ENCODE measurements at places on chromosomes 4 and X.

DNA sequence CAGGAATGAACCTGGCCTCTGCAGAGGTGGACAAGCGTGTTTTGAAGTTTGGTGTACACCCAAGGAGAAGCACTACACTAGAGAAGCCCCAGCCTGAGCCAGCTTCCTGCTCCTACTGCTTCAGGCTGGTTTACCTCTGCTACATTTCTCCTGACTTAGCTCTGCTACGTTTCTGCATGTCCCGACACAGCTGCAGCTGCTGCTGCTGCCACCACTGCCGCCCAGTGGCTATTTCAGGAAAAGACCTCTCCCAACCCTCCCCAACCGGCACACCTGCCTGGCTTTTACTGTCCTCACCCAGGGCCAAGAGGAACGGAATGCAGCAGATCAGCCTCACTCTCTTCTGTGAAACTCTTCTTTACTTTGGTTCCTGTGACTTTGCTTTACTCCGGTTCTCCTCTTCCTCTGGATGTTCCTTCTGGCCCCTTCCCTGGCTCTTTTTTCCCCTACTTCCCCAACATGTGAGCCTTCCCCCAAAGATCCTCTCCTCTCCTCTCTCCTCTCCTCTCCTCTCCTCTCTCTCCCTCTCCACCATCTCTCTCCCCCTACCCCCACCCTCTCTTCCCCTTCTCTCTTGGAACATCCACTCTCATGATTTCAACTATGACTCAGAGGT is 3.1 kb upstream of the P2RY4 start:
- DNase-seq = no peak

DNA sequence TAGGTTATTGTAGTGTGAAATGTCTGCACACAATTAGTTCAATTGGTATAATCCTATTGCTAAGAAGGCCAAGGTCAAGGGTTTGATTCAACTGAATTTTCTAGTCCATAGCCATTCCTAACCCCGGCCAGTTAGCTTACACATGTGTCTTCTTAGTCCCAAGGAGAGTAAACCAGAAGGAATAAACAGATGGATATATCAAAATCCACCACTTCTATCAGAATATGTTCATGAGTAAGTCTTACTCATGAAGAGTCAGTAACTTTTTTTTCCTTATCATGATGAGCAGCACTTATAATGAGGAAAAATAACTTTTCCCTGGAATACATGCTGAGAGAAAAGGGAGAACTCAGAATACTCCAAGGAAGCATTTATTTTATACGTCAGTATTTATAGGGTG is 9.5 kb downstream of the HHIP start:
- DNase-seq = no peak

DNA sequence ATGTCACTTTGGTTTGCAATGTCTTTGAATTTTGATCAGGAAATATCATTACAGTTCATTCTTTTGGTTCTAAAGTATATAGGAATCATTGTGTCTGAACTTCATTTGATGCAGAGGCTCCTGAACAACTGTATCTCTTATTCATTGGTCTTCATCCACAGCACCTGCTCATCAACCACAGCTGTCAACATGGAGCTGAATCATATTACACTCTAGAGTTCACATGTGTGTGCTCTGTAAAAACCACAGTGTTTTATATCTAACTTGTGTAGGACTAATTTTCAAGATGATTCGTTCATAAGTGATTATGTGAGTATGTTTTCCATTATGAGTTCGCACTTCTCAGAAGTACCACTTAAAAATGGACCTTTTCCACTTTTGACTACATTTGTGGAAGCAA is 643.3 kb upstream of the FAM241A start:
- DNase-seq = no peak

- DNase-seq = no peak
Observed at GRCh38 chrX:24646745-24647182, 383 bp downstream of the PCYT1B start.

GRCh38 chr4:148445860-148446330 is 3.7 kb upstream of the NR3C2 start:
- DNase-seq = no peak

- DNase-seq = no peak
Observed at GRCh38 chrX:443536-444210, 57.0 kb upstream of the PPP2R3B start.

GRCh38 chr4:174156239-174156826 is 127.1 kb downstream of the FBXO8 start:
- no peak for DNase-seq

DNA sequence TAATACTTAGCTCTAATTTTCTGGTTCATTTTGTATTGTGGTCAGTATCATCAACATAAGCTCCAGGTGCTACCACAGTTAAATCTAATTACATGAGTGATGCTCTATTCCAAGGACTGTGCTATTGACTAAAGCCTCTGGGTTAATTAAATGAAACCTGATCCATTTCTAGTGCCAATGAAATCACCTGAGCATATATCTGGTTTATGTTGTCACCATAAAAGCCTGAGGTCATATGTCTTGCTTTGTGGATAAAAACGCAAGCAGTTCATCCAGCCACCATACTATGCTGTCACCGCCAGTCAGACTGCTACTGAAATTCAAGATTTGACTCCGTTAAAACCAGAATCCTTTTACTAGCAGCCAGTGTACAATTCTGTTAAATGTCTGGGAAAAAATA is 64.2 kb upstream of the ZNF518B start:
- no peak for DNase-seq

DNA sequence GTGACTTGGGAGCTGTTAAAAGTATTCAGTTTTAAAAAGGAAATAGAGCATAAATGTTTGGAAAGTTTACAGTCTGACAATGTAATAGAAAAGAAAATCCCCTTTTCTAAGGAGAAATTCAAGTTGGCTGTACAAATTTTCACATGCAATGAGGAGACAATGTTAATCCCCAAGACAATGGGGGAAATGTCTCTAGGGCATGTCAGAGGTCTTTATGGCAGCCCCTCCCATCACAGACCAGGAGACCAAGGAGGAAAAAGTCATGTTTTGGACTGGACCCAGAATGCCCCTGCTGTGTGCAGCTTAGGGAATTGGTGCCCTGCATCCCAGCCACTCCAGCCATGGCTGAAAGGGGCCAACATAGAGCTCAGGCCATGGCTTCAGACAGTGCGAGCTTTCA is 831.1 kb upstream of the ADGRL3 start:
- DNase-seq = no peak

DNA sequence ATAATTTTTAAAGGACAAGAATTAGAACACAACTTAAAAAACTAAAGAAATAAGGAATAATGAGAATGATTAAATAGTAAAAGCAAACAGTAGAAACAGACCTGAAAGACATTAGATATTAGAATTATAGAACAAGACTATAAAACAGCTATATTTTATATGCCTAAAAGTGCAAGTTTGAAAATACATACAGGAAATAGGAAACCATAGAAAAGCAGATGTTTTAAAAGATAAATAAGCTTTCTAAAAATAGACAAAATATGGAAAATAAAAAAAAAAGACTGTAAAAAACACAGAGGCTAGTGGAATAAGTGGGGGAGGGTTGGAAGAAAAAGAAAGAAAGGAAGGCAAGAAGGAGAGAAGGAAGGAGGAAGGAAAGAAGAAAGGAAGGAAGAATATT is 407.3 kb downstream of the IDS start:
- DNase-seq = no peak

DNA sequence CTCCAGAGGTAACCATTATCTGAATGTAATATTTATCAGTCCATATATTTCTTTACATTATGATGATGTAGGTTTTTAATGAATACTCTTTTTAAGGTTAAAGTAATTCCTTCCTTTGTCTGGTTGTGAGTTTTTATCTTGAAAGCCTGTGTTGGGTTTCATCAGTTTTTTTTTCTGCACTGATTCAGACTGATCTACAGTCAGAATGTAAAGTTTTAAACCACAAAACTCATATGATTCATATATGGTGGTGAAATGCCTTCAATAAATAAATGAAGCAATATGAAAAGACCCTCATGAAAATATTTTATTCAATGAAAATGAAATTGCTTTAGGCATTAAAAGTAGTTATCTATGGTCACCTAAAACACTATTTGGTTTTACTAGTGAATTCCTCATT is 47.1 kb downstream of the SORBS2 start:
- DNase-seq = no peak

GRCh38 chr4:165635381-165635780 is 237.7 kb upstream of the TLL1 start:
- DNase-seq = no peak

DNA sequence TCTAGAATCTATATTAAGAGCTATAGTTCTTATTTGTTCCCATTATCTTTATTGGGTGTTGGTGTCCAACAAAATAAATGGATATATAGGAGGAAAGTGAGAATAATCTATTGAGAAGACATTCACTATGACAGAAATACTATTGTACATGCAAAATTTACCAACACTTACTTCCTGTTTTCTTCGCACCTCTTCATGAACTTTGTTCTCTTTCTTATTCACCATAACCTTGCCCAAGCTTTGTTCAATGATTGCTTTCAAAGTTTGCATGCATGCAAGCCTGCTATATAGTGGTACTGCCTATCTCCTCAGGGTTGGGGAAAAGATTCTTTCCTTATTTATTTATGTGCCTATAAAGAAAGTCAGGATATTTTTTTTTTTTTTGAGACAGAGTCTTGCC is 176.4 kb upstream of the JADE1 start:
- DNase-seq = no peak

GRCh38 chrX:1215123-1215823 is 2.8 kb upstream of the CRLF2 start:
- DNase-seq = no peak

- DNase-seq = no peak
Observed at GRCh38 chr4:180448306-180448705, 1794.9 kb upstream of the TENM3 start.

GRCh38 chrX:11458170-11458569 is 165.0 kb downstream of the AMELX start:
- no peak for DNase-seq

DNA sequence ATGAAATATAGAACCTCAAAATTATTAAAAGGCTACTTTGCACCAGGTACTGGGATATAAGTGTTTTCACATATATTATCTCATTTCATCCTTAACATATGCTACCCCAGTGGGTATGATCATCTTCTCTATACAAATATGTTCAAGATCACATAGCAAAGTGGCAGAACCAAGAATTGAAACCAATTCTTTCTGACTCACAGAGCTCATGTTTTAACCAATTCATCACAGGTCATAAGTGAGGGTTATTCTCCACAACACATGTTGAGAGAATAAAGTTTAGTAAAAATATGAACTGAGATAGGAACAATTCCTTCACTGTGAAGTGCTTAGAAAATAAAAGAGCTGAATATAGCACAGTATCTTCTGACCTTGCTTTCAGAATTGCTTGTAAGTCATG is 442.9 kb upstream of the RASGEF1B start:
- DNase-seq = no peak

DNA sequence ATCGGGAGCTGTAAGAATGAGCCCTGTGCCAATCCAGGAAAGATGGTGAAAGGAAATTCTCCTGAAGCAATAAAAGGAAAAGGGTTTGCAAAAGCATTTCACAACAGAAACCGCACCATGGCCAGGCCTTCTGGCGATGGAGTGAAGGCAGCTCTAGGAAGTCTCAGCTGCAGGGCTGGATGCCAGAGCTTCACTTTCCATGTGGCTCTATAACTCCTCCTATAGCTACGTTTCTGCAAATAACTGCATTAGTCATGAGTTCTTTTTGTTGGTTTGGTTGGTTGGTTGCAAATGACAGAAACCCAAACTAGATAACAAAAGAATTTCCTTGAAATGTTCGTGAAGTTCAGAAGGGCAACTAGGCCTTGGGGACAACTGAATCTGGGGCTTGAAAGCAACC is 84.6 kb downstream of the RELL1 start:
- no peak for DNase-seq

- no peak for DNase-seq
Observed at GRCh38 chr4:75599647-75600046, 30.7 kb downstream of the CDKL2 start.

DNA sequence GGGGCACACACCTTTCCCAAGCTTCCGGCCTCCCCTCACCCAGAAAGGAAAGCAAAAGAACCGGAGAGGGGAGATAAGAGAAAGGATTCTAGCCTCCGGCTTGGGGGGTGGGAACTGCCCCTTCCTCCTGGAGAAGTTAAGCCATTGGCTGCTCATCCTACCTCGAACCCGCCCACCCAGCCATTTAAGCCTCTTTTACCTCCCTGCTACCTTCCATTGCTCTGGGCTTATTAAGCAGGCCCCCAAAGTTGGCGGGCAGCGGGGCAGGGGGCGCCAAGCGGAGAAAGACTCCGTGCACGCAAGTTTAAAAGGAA is 2.3 kb downstream of the MAML3 start:
- DNase-seq = no peak

- no peak for DNase-seq
Observed at GRCh38 chr4:54588404-54588803, 69.4 kb upstream of the KIT start.

DNA sequence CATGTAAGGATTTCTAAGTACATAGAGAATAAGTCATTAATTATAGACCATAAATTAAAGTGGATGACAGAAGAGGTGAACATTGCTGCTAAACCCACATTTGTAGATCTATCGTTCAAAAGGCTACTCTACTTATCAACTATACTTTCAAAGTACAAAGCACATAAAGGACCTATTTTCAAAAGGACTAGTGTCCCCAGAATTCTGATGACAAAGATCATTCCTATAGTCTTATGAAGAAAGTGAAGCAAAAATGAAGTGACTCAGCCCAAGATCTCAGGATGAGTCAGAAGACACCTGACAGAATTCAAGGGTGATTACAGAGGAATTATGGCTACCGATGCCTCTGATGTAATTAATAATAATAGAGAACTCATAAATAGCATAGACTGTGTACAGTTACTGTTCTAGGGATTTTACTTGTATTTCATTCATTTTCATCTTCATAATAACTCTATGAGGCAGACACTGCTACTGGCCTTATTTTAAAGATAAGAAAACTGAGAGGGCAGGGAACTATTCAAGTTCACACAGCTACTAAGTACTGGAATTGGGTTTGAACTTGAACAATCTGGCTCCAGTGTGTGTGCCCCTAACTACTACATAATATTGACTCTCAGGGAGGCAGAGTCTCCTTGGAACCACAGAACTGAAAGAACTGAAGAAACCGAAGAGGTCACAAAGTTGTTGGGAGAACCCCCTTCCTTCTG is 17.1 kb downstream of the USP46 start:
- DNase-seq = no peak

- no peak for DNase-seq
Observed at GRCh38 chr4:76306882-76307659, 538 bp downstream of the STBD1 start.

- no peak for DNase-seq
Observed at GRCh38 chrX:9312922-9313867, 151.7 kb upstream of the TBL1X start.

- DNase-seq = no peak
Observed at GRCh38 chr4:164571593-164572390, 182.1 kb upstream of the SMIM31 start.

GRCh38 chr4:42716996-42717395 is 60.1 kb upstream of the ATP8A1 start:
- DNase-seq = no peak

DNA sequence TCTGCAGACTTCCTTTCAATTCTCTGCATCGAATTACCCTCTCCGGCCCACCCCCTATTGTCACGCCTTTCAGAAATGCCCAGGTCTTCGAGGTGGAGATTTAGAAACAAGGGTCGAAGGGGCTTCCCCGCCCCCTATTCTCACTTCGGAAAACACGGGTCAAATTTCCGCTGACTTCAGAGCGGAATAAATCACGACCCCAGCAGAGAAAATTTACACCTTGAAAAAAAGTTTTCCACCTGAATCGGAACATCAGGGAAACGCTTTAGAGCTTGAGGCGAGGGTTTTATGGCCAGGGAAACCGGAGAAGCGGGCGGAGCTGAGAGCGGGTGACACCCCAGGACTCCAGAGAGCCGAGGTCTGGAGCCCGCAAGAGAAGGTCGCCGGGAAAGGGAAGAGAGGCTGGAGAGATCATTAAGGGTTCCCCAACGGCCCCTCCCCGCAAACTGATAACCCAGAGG is 1.6 kb downstream of the SHISA3 start:
- DNase-seq = no peak
